Ovary (tissue), 10 donors: ENCODE measurements at places on chromosomes 12 and 14. TPM values are rescaled to one million over a fixed set of nuclear protein-coding genes. Genes with fewer than 3 reads are reported as not detected.

Gene KRT83
- total RNA-seq: not detected

- DNase-seq: no peak
- H3K27me3 ChIP-seq: no peaks in the 10 kb centered on the region
- no peak overlapping the region for H3K4me3 ChIP-seq
- no peaks in the 10 kb centered on the region for H3K4me1 ChIP-seq
Observed at GRCh38 chr12:1680804-1681492, 9.9 kb upstream of the ADIPOR2 start.

DNA sequence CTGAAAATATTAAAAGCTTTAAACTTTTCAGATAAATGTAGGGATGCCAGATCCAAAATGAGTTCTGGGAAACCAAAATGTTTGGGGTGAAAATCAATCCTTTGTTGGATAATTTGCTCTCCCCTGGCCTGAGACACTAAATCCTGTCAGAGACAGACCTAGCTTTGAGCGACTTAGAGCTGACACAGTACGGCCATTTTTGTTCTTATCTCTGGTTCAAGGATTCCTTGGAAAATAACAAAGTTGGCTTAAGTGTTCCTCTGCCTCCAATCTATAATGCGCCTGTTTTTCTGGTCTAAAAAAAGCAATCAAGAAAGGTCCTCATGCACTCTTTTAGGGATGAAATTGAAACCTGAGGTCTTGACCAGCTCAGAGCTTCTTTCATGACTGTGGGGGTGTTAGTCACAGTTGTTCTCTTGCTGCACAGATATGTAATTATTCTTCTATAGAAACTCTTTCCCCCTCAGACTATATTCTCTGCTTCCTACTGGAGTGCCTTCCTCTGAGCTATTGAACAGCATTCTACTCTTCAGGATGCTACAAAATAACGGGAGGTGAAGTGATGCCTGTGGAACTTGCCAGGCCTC is 52.3 kb upstream of the EGLN3 start:
- H3K27me3 ChIP-seq: no peaks in the 10 kb centered on the region
- H3K27ac ChIP-seq: no peak overlapping the region
- no peaks in the 10 kb centered on the region for H3K4me1 ChIP-seq
- no peak for DNase-seq

DNA sequence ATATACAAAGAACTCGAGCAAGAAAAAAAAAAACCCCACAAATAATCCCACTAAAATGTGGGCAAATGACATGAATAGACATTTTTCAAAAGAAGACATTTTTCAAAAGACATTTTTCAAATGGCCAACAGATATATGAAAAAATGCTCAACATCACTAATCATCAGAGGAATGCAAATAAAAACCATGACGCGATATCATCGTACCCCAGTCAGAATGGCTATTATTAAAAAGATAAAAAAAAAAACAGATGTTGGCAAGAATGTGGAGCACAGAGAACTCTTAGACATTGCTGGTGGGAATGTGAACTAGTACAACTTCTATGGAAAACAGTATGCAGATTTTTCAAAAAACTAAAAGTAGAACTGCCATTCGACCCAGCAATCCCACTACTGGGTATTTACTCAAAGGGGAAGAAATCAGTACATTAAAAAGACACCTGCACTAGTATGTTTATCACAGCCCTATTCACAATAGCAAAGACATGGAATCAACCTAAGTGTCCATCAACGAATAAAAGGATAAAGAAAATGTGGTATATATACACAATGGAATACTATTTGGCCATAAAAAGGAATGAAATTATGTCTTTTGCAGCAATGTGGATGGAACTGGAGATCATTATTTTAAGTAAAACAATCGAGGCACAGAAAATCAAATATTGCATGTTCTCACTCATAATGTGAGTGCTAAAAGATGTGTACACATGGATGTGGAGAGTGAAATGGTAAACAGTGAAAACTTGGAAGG is 16.3 kb downstream of the ZBTB39 start:
- no peaks in the 10 kb centered on the region for H3K27me3 ChIP-seq
- no peaks in the 10 kb centered on the region for H3K36me3 ChIP-seq
- H3K4me3 ChIP-seq: no peak overlapping the region
- no peak for DNase-seq
- no peak overlapping the region for H3K27ac ChIP-seq
- H3K4me1 ChIP-seq: no peaks in the 10 kb centered on the region

GRCh38 chr12:128079-128478 is 61.5 kb downstream of the IQSEC3 start:
- no peaks in the 10 kb centered on the region for H3K27me3 ChIP-seq
- no peak for DNase-seq
- no peak overlapping the region for H3K27ac ChIP-seq

DNA sequence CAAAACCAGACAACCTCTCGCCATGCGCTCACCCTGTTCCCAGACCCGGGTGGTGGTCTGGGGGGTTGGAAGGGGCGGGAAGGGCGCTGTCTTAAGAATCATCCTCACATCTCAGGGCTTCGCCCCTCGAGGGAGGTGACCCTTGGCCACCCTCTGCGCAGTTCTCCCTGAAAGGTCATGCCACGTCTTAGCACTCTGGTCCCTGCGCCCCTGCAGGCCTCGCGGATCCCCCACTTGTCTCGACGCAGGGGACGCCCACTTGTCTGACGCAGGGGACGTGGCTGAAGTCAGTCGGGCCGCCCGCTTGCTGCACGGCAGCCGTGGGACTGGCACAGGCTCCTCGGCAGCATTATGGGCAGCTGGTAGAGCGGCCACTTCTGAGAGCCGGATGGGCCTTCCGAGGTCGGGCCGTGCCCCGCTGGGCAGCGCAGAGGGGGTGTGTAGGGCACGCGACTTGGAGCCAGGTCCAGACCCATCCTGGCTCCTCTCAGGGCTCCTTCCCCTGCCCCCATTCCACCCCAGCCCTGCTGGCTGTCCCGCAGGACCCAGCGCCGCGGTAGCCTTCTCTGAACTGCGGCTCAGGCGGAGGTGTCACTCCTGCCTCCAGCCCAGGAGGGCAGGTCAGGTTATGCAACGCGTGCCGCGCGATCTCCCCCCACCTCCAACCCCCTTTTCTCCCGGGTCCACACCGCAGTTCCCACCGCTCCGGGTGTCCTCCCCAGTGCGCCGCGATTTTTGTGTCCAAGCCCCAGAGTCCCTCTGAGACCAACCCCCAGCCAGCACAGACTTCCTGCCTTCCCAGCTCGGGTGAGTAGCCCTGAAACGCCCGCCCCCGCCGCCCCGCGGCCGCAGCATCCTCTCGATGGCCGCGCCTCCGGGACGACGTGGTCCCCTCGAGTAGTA is 40.9 kb upstream of the CAPRIN2 start:
- H3K36me3 ChIP-seq: no peaks in the 10 kb centered on the region
- no peaks in the 10 kb centered on the region for H3K4me1 ChIP-seq
- H3K4me3 ChIP-seq: peak overlapping the region; percentile 46
- peak; percentile 56 for DNase-seq
- no peaks in the 10 kb centered on the region for H3K27me3 ChIP-seq

DNA sequence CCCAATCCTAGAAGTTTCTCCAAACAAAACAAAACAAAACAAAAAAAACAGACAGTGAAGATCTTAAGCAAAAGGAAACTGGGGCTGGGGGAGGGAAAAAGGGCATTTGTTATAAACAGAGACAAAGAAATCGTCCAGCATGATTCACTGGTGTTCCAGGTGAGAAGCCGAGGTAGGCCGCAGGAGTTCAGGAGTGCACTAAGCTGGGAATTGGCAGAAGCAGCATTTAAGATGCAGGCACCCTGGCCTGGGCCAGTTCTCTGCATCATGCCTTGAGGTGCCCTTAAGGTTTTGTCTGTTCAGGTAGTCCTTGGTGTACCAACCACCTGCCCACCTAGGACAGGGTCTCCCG is 11.2 kb downstream of the TBX3 start:
- DNase-seq: no peak
- H3K36me3 ChIP-seq: no peaks in the 10 kb centered on the region
- H3K4me1 ChIP-seq: peaks cover 9% of the 10 kb centered on the region
- no peak overlapping the region for H3K4me3 ChIP-seq
- no peaks in the 10 kb centered on the region for H3K27me3 ChIP-seq

DNA sequence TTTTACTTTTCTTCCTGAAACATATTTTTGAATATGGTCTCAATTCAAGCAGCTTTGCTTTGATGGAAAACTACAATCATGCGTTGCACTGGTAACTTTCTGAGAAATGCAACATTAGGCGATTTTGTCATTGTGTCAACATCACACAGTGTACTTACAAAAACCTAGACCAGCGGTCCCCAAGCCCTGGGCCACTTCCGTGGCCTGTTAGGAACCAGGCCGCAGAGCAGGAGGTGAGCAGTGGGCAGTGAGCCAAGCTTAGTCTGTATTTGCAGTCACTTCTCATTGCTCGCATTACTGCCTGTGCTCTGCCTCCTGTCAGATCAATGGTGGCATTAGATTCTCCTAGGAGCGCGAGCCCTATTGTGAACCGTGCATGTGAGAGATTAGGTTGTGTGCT is 163.7 kb upstream of the NOVA1 start:
- H3K4me1 ChIP-seq: no peaks in the 10 kb centered on the region
- no peak overlapping the region for H3K27ac ChIP-seq
- DNase-seq: no peak
- no peaks in the 10 kb centered on the region for H3K27me3 ChIP-seq
- H3K36me3 ChIP-seq: no peaks in the 10 kb centered on the region

GRCh38 chr12:106134294-106134949 is 4.3 kb downstream of the NUAK1 start:
- no peak for DNase-seq
- no peaks in the 10 kb centered on the region for H3K27me3 ChIP-seq
- H3K4me1 ChIP-seq: peaks cover 24% of the 10 kb centered on the region
- H3K36me3 ChIP-seq: no peaks in the 10 kb centered on the region
- no peak overlapping the region for H3K27ac ChIP-seq
- no peak overlapping the region for H3K4me3 ChIP-seq
